ENCODE measurements at places on chromosomes 7 and 10. TPM values are rescaled to one million over a fixed set of nuclear protein-coding genes. Genes with fewer than 3 reads are reported as not detected.

The AKR1C8 gene
- not detected for total RNA-seq

The SEMA3A gene
- 3.4 TPM for total RNA-seq

The LRRTM3 gene
- total RNA-seq, result not detected

GRCh38 chr10:132650611-132651250, 113.1 kb downstream of the INPP5A start:
- DNase-seq, result no peak

The CH25H gene
- total RNA-seq, result 1.3 TPM

- no peak for DNase-seq
Measured at GRCh38 chr7:101720324-101720723, 91.2 kb upstream of the MYL10 start.

- peak; percentile 30 for DNase-seq
Measured at GRCh38 chr7:2643386-2644219, 11.8 kb downstream of the TTYH3 start.

The ITPRID1 gene
- 1.2 TPM for total RNA-seq

DNA sequence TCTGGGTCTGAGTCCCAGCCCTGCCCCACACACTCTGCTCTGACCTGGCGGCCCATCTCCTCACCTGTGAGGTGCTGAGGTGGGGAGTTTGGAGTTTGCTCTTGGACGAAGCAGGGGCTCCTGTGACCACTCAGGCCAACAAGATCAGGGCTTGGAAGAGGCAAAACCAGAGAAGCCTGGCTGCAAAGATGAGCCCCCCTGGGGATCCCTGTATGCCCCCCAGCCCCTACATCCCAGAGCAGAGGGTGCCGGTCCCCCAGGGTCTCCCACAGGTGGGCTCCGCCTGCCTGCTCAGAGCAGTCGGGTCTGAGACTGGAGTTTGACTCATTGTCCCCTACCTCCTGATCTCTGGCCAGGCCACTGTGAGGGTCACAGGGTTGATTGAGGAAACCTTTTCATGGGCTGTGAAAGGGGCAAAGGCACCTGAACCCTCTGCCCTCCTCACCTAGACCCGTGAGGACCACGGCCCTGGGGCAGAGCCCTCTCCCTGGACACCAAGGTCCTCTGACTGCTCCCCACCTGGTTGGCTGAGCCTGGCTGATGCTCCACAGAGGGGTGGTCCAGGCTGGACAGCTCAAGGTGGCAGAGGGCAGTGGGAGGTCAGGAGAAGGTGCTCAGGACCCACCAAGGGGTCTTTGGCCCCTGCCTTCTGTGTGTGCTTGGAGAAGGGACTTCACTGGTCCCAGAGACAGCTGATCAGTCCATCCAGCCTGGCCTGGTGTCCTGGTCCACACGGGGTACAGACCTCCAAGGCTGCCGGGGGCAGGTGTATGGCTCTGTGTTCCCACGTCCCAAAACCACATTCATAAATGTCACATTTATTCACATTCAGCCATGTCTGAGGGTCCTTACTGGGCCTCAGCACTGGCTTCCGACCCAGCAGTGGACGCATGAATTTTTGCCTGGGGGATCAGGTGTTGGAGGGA, 9.1 kb upstream of the SCART1 start:
- no peak for DNase-seq

The FAM131B gene
- 0.27 TPM for total RNA-seq

The PPP3CB gene
- 28.8 TPM for total RNA-seq
